ENCODE measurements at places on chromosomes 16 and 17.

- no peak for DNase-seq
Measured at GRCh38 chr17:68179236-68179925, 68.5 kb upstream of the AMZ2 start.

GRCh38 chr17:9557857-9558256 is 17.8 kb downstream of the STX8 start:
- DNase-seq: no peak

DNA sequence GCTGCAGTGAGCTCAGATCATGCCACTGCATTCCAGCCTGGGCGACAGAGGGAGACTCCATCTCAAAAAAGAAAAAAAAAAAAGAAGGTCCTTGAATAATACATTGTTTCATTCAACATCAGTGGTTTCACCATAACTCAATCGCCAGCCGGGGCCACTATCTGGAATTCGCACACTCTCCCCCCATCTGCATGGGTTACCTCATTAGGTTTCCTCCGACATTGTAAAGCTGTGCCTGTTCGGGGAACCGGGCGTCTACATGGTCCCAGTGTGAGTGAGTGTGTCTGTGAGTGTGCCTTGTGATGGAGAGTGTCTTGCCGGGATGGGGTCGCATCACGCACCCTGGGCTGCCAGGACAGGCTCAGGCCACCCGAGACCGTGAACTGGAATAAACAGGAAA is 16.6 kb upstream of the RBBP6 start:
- no peak for DNase-seq

GRCh38 chr17:57781386-57782061 is 36.4 kb upstream of the CCDC182 start:
- no peak for DNase-seq

DNA sequence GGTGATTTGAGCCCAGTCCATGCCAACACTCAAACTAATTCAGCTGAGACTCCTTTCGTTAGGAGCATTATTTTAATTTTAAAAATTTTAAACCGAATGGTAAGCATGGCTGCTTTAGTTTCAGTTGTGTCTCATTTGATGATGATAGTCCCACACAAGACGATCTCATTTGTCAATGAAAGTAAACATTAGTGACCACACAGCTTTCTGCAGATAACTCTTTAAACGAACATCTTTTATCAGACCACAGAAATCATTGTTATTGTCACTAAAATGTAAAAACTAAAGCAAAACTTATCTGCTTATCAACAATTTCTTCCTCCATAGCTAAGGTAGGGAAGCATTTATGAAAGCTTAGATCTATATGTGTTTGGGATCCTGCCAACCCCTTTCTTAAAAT is 382.2 kb downstream of the ZFHX3 start:
- no peak for DNase-seq

DNA sequence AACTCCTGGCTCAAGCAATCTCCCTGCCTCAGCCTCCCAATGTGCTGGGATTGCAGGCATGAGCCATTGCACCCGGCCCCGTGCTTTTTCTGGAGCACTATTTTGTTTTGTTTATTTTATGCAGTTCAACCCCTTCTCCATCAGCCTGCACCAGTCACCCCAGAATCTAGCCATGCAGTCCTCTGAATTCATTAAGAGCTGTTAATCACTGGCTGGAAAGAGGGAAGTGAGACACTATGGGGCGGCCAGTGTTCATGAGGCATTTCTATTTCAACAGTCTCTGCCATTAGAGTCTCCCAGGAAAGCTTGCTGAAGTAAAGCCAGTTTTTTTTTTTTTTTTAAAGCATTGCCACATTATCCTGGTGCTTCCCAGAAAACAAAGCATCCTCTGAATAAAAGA is 1.7 kb downstream of the VWA3A start:
- no peak for DNase-seq

DNA sequence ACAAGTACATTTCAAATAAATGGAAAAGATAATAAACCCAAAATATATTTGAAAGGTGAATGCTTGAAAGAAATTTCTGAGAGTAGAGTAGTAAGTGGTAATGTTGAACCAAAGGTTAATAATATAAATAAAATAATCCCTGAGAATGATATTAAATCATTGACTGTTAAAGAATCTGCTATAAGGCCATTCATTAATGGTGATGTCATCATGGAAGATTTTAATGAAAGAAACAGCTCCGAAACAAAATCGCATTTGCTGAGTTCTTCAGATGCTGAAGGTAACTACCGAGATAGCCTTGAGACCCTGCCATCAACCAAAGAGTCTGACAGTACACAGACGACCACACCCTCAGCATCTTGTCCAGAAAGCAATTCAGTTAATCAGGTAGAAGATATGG is 84.2 kb downstream of the C17orf58 start:
- no peak for DNase-seq

GRCh38 chr17:2883544-2884213 is 87.4 kb downstream of the RAP1GAP2 start:
- no peak for DNase-seq

DNA sequence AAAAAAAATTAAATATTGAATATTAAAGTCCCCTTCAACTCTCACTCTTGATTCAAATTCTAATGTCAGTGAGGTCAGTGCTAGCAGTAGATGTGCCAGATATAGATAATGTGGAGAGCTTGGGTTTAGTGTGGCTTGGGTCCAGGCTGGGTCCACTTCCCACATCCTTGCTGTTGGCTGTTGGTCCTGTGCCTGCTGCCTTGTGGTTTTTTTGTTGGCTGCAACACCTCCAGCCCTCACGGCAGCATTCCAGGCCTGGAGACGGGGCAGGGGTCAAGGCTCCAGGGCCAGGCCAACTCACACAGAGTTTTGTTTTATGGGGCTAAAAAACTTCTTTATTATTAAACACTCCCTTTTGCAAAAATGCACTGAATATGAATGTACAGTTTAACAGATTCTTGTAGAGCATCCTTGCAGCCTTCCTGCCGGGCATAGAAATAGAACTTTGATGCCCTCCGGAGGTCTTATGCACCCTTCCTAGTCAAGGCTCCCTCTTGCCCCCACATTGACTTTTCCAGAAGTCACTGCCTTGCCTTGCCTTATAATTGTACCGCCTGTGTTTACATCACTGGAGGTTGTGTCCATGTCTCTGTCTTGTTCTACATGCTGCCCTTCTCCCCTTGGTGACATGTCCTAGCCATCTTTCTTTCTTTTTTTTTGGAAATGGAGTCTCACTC is 25.5 kb upstream of the MYO15B start:
- no peak for DNase-seq

GRCh38 chr17:56929362-56929969 is 15.6 kb upstream of the TRIM25 start:
- no peak for DNase-seq

- DNase-seq: no peak
Measured at GRCh38 chr16:84426804-84427203, 58.5 kb downstream of the ATP2C2 start.

GRCh38 chr16:75445298-75445697 is 12.0 kb upstream of the CFDP1 start:
- DNase-seq: no peak

- DNase-seq: no peak
Measured at GRCh38 chr17:2978991-2979390, 84.4 kb downstream of the OR1D5 start.

DNA sequence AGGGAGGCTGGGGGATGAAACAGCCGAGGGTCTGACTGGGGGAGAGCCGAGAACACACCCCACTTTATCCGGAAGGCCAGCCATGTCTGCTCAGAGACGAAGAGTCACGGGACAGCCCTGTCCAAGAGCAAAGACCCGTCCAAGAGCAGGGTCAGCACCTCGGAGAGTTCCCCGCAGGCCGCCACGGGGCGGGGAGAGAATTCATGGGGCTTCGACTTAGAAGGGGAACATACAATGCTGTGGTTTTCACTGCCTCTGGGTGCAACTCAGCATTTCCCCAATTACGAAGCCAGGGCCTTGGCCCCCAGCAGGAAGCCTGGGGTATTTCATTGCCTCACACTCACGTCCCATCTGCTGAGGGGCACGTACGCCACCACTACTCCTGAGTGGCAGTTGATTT is 59.3 kb downstream of the JPH3 start:
- DNase-seq: no peak

DNA sequence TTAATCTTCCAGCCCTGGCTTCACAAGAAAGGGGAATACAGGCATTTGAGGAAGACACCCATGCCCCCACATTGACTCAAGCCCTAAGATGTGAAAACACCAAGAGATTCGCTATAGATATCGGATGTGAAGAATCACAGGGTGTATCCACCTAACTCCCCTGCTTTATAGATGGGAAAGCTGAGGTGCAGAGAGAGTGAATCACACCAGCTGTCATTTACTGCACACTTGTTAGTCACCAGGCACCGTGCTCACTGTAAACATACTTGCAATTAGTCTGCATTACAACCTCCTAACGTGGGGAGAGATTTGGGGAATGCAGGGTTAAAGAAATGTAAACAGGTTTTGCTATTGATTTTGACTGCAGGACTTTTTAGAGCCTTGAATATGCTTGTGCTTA is 325.5 kb downstream of the C16orf95 start:
- DNase-seq: no peak

DNA sequence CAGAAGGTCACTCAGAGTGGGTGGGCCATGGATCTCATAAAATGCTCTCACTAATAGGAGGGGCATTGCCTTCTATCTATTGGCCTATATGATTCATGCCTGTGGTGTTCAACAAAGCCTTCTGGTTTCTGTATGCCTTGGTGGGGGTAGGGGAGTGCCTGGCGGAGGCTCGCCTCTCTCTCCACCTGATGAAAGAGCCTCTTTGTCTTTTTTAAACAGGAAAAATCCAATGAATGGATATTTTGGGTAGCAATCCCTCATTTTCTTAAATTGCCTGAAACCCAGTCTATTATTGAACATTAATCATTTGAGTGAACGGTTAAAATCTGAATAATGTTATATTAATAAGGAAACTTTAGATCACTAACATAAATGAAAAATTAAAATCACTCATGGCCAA is 90.6 kb downstream of the TOX3 start:
- DNase-seq: peak; percentile 50

DNA sequence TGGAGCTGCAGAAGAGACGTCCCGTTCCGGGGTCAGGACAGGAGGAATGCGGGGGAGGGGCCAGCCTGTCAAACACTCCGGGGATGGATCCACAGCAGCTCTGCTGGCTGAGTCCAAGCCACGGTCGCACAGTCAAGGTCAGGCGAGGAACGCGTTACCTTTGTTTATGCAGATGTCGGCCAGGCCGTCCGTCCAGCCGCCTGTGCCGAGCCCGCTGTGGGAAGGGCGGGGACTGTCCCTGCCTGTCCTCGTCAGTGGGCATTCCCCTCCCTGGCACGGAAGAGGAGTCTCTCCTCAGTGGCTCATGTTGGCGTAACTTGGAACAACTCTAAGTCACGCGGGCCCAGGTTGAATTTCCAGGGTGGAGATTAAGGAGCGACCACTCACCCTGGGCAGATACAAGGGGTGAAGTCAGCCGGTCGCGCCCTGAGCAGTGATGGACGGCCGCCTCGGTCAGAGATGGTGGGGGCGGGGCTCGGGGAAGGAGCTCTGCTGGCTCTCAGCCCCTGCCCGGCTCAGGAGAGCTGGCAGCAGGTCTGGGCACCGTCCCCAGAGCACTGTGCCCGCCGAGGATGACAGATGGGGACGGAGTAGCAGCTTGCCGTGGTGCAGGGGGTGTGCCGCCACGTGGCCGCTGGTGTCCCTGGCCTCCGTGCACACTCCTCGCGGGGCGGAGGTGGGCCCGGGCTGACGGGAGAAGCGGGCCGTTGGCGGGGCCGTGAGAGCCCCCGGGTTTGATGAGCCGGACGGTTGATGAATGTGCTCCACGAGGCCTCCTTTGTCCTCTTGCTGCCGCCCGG is 7.3 kb downstream of the CACNA1H start:
- peak; percentile 47 for DNase-seq

- no peak for DNase-seq
Measured at GRCh38 chr17:47275245-47275984, 21.8 kb downstream of the ITGB3 start.

- DNase-seq: no peak
Measured at GRCh38 chr16:2853531-2854073, 4.4 kb downstream of the PRSS22 start.

- no peak for DNase-seq
Measured at GRCh38 chr17:16878606-16879005, 93.3 kb downstream of the TNFRSF13B start.

- no peak for DNase-seq
Measured at GRCh38 chr16:82700541-82701235, 73.9 kb downstream of the CDH13 start.

GRCh38 chr16:84806256-84806889 is 13.4 kb upstream of the CRISPLD2 start:
- DNase-seq: no peak

DNA sequence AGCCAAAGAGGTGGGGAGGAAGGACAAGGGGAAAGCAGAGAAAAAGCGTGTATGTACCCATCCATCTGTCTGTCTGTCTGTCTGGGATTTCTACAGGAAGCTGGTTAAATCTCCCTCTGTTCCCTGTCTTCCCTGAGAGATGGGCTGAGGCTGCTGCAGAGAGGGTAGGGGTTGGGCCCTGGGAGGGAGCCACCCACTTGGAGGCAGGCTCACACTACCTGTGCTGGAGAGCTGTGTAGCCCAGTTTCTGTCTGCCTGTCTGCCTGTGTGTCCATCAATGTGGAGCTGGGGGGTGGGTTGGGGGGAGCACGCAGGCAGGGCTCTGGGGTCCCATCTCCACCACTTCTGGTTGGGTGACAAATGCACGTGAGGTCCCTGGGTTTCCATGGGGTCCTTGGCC is 18.6 kb upstream of the C17orf113 start:
- DNase-seq: no peak

- no peak for DNase-seq
Measured at GRCh38 chr16:72083778-72084404, 9.5 kb downstream of the TXNL4B start.

Measured in midbrain (tissue), 1 donor.